Effector CD4-positive, alpha-beta T cell (primary cell): ENCODE measurements at places on chromosomes 6 and 20.

GRCh38 chr6:138007014-138007472 is 100.2 kb downstream of the PERP start:
- DNase-seq, result no peak

- DNase-seq, result no peak
Measured at GRCh38 chr20:37991157-37991866, 41.9 kb downstream of the TTI1 start.

DNA sequence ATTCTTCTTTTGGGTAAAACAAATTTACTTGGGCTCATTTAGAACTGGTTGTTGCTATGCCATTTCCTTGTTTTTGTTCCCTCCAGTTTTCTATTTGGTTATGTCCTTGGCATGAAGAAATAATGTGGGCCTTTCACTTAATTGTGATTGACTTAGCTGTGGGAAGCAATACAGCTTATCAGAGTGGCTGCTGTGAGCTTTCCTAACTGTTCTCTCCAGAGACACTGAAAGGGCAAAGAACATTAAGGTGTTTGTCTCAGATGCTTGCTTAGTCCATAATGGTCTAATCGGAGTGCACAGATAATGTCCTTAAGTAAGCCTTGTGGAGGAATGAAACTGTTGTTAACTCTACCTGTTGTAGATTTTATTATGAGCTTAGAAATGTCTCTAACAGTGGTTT is 56.6 kb downstream of the SH3BGRL2 start:
- no peak for DNase-seq

DNA sequence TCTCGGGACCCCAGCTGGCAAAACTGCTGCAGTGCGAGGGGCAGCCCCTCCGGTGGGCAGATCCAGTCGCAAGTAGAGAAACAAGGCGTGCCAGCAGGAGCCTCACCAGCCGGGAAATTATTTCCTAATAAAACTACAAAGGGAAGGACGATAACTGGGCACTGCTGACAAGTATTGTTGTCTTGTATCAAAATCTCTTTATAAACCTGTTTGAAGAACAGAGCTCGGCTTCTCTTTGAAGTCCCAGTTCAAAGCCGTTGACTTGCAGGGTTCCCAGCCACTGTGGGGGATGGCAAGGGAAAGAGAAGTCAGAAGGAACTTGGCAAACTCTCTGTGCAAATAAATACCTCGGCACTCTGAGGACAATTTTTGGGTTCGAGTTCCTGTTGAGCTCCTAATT is 504.5 kb downstream of the CD83 start:
- DNase-seq, result no peak

DNA sequence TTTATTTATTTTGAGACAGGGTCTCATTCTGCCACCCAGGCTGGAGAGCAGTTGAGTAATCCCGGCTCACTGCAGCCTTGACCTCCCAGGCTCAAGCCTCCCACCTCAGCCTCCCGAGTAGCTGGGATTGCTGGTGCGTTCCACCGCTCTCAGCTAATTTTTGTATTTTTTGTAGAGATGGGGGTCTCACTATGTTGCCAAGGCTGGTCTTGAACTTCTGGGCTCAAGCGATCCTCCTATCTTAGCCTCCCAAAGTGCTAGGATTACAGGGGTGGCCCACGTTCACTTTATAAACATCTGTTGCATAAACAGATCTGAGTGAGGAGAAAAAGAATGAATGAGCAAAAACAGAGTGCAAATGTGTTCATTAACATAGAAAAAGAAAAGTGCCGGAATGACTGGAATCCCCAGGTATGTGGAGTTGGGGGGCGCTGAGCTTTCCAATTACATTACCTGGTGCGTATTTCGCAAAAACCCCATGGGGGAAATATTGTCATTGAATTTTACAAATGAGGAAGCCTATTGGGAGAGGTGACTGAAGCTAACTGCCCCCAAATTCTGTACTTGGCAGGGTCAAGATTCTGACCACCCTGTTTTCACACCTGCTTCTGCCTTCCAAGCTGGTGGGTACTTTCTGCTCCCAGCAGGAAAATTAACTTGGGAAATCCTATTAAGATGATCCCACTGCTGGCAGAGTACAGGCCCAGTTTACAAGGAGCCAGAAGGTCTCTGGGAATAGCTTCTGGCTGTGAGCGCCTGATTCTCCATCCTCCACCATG is 207.7 kb upstream of the JARID2 start:
- DNase-seq, result no peak
